Progenitor cell of endocrine pancreas (in vitro differentiated cells): ENCODE measurements at places on chromosomes 2 and 18.

DNA sequence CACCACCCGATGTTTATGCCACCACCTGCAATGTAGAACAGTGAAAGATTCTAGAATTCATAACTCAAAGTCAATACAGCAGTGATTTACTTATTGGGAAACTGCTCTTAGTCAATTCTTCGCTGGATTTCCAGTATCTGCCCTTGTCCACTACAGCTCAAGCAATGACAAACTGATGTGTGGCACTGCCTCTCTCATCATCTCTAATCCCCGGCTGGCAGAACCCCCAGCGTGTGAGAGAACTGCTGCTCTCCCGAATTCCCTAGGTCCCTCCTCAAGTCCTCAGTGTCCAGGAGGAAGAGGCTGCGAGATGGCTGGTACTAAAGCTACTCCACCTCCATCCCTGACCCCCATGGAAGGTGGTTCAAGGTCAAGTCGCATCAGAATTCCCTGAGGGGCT, 1.6 kb downstream of the TXNL4A start:
- DNase-seq: no peak

GRCh38 chr2:191748528-191749180, 70.7 kb downstream of the NABP1 start:
- DNase-seq: no peak

DNA sequence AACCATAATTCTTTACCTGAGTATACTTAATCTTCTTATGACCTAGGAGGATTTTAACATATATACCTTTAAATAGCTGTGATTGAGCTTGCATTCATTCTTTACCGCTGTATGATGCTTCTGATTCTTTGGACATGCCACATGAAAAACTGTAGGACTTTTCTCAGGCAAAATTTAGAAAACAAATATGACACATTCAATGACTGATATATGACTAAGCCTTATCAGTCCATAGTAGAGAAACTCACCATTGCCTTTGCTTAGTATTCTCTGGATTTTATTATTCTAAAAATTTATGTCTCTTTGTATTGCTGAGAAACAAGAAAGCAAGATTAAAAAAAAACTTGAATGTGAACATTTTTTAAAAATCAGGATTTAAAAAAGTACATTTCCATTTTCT, 3.7 kb downstream of the FAM171B start:
- DNase-seq: no peak

DNA sequence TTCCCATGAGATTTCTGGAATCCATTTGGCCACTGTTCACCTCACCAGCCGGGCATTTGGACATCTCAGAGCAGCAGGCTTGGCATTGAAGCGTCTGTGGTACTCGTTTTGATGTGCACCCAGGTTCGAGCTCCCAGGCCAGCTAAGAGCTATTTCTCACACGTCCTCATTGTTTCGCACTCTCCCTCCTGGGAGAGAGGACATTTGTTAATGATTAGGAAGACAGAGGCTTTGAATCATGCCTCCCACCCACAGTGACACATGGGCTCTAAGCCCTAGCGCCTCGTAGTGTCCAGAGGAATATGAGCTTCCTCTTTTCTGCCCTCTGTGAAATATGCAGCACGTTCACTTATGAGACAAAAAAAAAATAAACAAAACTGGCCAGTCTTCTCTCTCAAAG, 361.8 kb downstream of the RND3 start:
- no peak for DNase-seq

DNA sequence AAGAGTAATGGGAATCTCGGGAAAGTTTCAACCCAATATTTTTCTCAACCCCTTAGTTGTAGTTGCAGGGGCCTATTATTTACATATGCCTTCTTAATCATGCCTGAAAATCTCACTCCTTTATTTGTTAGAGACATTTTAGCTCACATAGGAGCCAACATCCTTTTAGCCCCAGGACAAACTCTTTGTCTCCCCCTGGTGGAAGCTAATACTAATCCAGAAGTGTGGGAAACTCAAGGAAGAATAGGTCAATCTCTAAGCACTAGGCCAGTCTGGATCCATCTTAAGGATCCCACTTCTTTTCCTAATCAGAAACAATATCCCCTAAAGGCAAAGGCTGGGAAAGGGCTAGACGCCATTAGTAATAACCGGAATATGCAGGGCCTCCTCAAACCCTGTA, 550.9 kb upstream of the PKDCC start:
- DNase-seq: no peak

DNA sequence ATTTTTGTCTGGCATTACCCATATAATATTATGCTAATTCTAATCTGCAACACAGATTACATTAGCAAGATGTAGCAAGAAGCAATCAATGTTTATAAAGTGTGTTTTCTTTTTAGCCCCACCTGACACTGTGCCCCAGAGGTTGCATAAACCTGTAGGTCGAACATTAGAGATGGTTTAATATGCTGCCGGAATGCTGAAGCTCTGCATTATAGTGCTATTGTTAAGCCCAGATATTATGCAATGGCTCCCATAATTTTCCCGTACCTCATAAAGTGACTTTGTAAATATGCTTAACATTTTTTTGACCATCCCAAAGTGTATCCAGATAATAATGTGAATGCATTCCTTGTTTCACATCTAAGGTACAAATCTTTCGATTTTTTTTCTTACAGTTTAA, 109.3 kb upstream of the MAP4K3 start:
- no peak for DNase-seq

DNA sequence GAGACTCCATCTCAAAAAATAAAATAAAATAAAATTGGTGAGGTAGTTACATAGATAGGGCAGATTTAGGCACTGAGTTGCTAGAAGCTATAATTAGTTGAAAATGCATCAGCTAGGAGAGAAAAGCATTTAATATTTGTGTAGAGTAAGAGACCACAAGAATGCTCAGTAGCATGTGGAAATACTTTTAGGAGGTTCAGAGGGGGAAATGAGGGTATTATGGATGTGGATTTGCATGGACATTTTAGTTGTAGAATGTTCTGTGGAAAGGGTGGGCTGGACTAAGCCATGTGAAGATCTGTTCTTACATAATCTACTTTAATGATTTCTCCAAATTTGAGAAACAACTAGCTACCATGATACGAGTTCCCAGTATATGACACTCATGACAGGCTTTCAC, 95.5 kb downstream of the ATP9B start:
- no peak for DNase-seq

DNA sequence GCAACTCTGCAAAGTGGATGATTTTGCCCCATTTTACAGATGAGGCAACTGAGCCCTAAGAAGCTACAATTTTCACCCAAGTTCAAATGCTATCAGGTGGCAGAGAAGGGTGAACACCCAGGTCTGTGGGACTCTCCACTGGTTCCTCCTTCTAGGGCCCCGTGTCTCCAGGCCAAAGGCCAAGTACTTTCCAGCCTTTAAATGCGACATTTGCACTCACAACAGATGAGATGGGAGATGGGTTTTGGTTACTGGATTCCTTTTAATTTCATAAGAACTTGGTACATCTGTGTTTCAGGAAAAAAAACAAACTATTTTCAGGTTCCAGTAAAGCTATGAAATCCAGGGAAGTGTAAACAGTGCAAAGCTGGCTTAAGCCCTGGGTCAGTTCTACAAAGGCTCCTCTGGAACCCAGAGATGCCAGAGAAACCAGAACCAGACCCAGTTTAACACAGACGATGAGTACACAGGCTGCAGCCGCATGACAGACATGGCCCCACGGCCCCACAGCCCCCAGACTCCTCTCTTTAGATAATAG, 361.7 kb downstream of the ANAPC1 start:
- no peak for DNase-seq

DNA sequence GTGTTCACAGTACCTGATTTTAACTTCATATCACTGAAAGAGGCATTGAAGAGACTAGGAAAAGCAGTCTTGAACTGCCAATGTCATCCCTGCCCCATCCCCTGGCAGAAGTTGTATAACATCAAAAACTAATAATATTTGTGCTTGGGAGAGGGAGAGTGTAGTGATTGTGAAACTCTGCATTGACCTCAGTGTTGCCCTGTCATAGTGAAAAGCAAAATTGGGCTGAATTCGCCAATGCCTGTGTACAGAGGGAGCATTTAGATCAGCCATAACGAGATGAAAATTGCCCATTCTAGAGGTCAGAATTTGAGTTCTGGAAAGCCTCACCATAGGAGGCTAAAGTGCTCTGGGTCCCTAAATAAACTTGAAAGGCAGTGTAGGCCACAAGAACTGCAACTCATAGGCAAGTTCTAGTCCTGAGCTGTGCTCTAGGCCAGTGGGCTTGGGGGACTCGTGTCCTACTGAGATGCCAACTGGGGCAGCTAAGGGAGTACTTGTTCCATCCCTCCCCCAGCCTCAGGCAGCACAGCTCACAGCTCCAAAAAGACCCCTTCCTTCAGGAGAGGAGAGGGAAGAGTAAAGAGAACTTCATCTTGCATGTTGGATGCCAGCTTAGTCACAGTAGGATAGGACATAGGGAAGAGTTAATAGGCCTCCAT, 855.6 kb downstream of the TSN start:
- DNase-seq: no peak

GRCh38 chr18:5500158-5500939, 43.4 kb downstream of the EPB41L3 start:
- DNase-seq: no peak

DNA sequence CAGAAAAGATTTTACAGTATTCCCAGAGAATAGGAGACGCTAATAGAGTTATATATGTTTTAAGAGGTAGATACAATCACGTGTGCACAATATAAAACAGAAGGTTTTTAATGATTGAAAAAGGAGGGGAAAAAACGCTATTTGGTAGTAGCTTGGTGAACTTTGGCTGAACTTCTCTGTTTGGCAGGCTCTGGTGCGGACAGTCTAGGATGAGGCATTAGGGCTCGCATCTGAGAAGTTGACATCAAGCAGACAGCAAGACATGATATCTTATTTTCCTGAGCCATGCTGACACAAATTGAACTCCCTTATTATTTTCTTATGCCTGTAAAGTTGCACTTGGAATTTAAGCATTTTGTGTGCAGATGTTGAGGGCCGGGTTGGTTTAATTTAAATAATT, 176.6 kb downstream of the EN1 start:
- no peak for DNase-seq

- DNase-seq: no peak
These were observed 128.0 kb downstream of the OLA1 start for GRCh38 chr2:174120346-174120745.
